ENCODE measurements at places on chromosomes 2 and 18.

DNA sequence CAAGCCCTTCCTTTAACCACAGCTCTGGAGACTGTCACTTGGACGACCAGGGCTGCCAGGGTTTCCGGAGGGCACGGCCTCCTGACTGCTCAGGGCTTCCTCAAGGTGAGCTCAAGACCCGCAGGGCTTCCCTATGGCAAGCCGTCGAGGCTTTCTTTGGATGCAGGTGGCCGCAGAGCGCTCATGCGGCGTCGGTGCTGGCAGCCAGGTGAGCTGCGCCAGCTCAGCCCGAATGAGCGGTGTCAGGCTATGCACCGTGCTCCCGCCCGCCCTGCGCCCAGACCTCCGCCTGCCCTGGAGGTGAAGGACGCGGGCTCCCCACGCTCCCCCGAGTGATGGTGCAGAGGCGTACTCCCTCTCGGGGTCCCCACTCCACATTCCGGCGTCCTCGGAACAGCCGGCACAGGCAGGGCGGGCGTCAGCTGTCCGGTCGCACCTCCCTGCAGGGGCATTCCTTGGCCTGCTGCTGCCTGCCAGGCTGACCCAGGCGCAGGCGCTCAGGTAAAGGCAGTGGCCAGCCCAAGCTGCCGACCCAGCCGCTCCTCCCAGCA, 20.8 kb upstream of the TUBB6 start:
- no peak for DNase-seq

DNA sequence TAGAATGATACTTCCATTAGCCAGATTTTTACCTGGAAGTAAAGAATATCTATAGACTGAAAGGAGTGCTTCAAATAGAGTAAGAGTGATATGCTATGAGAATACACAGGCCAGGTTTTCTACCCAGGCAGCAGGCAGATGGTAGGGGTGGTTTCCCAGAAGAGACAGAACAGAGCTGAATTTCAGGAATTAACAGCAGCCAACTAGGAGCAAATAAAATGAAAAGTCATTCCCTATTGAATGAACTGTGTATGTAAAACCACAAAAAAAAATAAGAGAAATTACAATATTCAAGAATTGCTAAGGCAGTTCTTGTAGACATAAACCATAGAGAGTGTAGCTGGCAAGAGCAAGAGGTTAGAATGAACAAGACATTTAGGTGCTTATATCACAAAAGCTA, 336.8 kb downstream of the KCNJ3 start:
- no peak for DNase-seq

GRCh38 chr2:49973436-49973835, 819.1 kb upstream of the FSHR start:
- DNase-seq, result no peak

GRCh38 chr2:197256021-197256420, 54.6 kb downstream of the ANKRD44 start:
- no peak for DNase-seq

GRCh38 chr2:203583701-203584100, 48.6 kb upstream of the RAPH1 start:
- DNase-seq, result no peak

- no peak for DNase-seq
These were observed 43.1 kb upstream of the CHAC2 start for GRCh38 chr2:53724536-53724935.

GRCh38 chr2:160736148-160737028, 242.8 kb upstream of the RBMS1 start:
- DNase-seq, result no peak

All from NCI-H1436 treated with DMSO at 0.1 percent for 48 hours (cell line).